ENCODE measurements at places on chromosomes 16 and 17.

DNA sequence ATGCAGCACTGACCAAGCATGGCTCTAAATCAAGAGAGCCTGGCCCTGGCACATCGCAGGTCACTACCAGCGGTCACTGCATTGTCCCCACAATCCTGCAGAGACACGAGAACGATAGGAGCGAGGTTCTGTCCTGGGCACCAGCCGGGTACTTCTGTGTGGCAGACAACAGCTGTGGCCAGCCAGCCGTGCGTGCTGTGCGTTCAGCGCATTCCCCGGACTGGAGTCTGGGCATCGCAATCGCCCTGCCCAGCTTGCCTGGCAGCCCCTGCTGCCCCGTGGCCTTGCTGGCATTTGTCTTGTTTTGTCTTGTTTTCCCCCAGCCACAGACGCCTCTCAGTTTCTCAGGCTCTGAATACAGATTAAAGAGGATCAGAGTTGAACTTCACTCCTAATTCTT lies 33.9 kb downstream of the COTL1 start:
- no peak for DNase-seq

GRCh38 chr17:35283767-35284166 lies 40.9 kb downstream of the SLFN5 start:
- DNase-seq = no peak

DNA sequence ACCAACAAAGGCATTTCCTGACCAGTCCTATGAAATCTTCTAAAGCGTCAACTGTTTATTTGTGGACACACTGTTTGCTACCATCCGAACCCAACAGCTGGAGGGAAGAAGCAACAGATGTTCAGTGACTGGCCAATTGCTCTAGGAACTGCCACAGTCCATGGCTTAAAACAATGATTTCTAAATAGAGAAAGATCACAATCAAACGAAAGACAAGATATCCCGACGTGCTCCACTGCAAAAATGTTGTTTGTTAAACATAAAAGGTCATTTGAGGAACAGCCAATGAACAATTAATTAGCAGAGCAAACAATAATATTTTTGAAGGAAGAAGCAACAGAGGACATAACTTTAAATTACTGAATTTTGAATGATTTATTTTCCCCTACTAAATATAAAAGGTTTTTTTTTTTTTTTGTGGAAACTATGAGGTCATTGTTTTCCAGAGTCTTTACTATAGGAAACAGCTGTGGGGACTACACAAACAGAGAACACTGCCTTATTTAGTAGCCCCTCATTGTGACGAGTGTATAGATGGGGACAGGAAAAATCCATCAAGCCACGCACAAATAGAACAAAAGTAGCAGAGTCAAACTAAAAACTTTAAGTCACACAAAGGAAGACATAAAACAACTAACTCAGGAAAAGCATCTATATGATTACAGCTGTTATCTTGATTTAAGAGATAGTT lies 17.2 kb downstream of the USP31 start:
- no peak for DNase-seq

DNA sequence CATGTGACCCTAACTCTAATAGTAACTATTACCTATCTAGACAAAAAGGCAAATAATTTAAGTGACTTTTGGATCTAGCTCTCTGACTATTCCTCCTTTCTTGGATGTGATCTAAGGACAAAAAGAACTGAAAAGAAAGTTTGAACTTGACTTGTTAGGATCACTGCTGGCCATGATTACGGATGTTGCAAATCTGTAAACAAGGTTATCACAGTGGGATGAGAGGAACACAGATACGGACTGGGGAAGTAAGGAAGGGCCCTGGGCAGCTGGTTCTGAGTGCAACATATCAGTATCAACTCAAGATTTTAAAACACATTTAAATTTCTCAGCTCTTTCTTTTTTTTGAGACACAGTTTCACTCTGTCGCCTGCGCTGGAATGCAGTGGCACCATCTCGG lies 78.7 kb downstream of the MRM3 start:
- no peak for DNase-seq

- no peak for DNase-seq
Observed at GRCh38 chr16:88473666-88474534, 20.8 kb downstream of the ZFPM1 start.

DNA sequence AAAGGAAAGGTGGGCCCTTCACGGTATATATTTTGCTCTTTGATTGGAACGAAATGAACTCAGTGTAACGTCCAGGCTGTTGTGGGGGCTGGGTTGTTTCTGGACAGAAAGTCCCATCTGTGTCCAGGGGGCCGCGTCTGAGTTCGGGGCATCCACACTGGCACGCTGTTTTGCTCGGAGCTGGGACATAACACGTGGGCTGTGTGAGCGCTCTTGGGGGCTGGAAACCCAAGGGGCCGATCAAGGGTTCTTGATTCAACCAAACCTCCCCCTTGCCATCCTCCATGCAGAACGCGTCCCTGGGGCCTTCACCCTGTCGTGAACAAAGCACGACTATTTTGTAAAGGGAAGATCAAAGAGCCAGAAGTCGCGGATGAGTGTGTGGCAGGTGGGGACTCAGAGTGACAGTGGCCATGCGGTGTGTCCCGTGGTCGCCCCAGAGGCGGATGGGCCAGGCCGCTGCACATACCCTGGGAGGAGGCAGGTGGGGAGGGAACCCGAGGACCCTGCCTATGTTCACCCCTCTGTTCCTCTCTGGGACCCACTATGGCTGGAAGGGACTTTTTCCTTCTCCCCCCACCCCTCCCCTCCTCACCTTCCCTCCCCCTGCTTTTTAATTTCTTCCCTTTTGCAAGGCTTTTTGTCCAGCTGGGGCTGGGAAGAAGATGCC lies 387.2 kb downstream of the SEC14L1 start:
- DNase-seq = no peak

- no peak for DNase-seq
Observed at GRCh38 chr17:68343976-68344375, 52.7 kb downstream of the ARSG start.

GRCh38 chr17:28554565-28554964 lies 2.1 kb upstream of the UNC119 start:
- no peak for DNase-seq

DNA sequence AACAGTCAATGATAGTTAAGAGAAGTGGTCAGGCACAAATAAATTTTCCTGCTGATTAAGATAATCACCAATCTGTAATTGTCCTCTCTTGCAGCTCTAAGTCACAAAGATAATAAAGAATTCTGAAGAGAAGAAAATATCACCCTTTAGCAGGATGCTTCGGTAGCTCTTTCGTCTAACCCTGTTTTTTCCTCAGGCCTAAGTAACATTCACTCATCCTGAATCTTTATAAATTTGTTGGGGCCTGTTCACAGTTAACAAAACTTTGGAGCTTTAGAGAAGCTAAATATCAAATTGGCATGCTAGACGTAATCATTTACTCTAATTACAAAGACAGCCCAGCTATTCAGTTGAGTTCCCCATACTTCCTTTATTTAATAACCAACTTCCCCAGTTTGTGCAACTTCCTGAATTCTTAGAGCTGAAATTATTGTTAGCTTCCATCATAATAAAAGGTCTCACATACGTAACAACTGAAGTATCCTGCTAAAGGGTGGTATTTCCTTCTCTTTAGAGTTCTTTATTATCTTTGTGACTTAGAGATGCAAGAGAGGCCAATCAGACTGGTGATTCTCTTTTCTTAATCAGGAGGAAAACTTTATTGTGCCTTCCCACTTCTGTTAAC lies 118.6 kb downstream of the TANGO6 start:
- no peak for DNase-seq

DNA sequence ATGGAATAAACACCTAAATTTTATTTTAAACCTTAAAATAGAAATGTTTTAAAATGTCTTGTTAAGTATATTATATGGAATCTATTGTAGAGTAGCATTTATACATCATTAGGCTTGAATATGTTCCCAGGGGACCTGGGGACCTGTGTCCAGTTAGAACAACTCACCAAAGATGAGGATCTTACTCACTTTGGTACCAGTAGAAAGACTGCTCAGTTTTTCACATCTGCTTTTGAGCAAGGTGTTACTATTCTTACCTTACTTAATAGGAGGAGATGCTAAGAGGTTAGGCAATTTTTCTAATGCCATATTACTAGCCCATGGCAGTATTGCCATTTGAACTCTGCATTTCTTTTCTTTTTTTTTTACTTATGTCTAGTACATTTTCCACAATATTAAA lies 14.7 kb downstream of the STXBP4 start:
- DNase-seq = no peak

DNA sequence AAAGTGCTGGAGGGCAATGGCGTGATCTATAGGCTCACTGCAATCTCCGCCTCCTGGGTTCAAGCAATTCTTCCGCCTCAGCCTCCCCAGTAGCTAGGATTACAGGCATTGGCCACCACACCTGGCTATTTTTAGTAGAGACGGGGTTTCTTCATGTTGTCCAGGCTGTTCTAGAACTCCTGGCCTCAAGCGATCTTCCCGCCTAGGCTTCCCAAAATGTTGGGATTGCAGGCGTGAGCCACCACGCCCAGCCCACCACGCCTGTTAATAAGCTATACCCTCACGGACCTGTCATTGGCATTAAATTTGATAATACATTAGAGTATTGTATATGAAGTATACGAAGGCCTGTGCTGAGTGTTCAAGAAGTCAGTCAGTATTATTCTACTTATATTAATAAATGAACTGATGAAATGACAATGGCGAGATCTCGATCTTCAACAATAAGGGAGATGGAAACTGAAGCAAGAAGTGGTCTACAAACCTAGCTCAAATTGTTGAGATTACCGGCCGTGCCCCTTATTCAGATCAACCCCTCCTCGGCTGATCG lies 818 bp upstream of the BCAS3 start:
- no peak for DNase-seq

GRCh38 chr16:66845791-66846221 lies 1.6 kb downstream of the CA7 start:
- DNase-seq = no peak

DNA sequence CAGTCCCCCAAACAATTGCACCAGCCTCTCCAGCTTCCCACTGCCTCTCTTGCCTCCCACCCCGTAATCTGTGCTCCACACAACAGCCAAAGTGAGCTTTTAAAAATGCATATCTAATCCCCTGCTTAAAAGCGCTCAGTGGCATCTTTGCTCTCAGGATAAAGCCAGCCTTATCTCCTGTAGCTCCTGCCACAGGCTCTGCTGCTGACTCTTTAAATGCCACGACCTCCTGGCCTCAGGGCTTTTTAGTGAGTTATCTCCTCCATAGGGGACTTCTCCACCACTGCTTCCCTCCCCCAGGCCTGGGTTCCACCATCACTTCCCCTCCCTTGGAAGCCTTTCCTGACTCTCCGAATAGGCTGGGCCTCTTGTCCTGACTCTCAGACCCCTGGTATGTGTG lies 98.6 kb downstream of the GNAO1 start:
- DNase-seq = no peak

DNA sequence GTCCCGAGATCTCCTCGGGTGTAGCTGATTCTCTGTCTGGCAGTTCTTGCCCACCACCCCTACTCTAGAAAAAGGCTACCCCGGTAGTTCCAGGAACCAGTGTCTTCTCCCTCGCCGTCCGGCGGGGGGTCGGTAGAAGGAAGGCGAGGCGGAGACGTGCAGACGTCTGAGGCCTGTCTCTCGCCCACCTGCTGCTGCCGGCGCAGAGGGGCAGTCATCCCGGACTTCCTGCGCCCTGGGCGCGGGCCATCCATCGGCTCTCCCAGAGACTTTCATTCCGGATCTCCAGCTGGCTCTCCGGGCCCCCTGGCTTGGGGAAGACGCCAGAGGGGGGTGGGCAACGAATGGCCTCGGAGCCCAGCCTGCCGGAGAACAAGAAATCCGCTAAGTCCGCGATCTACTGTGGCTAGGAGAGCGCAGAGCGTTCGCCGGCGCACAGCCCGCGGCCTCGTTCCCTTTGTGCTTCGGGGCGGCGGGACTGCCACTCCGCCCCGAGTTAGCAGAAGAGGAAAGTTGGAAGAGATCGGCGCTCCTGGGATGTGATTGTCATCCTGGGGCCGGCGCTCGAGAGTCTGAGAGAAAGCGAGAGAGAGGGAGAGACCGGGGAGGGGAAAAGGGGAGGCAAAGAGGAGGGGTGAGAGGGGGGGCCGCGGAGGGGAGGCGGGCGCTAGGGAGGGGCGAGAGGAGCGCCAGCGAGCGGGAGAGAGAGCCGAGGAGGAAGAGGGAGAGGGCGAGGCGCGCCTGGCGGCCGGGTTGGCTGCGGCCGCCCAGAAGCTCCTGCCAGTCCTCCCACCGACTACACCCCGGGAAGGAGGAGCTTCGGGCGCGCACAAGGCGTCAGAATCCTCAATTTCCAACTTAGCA lies at the start of gene IRX5:
Gene IRX5 (plus strand): TSS at position 861 of the 864 bp plus-strand sequence. CDS start 334 bp downstream, outside the sequence.
- DNase-seq = no peak

DNA sequence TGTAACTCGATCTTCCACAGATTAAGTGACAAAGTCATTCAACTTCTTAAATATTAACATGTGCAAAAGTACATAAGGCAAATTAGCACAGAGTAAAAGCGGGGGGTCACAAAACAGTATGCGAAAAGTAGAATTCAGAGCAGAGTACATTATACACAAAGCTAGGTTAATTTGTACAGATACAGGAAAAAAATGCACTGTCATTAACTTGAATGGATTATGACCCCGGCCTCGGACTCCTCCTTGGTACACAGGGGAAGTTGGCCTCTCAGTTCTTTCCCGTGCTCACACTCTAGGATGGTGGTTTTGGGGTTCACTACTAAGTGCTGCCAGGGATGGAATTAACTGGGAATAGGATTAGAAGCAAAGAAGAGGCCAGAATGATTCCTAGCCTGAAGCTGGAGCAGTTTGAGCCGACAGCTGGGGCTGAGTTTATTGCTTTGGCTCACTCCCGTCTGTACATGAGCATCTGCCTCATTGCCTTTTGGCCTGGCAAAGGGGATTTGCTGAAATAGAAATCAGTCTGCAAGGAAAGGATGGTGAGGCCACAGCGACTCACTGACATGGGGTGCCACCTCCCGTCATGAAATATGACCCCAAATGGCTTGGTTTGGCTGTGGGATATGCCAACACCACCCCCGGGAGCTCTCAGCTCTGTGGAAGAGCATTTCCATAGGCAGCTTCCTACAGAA lies 23.6 kb downstream of the NTN1 start:
- DNase-seq = no peak

DNA sequence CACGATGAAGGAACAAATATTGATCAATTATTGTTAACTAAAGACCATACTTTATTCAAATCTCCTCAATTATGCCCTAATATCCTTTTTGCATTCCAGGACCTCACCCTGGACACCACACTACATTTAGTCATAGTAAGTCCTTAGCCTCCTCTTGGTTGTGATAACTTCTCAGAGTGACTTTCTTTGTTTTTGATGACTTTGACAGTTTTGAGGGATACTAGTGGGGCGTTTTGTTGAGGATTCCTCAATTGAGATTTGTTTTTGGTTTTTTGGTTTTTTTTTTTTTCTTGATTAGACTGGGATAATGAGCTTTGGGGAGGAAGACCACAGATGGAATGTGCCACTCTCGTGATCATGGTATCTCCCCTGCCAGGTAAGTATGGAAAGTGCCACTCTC lies 105.5 kb downstream of the SOX9 start:
- no peak for DNase-seq
